ENCODE measurements at places on chromosomes 2 and 18. TPM values are rescaled to one million over a fixed set of nuclear protein-coding genes. Genes with fewer than 3 reads are reported as not detected.

DNA sequence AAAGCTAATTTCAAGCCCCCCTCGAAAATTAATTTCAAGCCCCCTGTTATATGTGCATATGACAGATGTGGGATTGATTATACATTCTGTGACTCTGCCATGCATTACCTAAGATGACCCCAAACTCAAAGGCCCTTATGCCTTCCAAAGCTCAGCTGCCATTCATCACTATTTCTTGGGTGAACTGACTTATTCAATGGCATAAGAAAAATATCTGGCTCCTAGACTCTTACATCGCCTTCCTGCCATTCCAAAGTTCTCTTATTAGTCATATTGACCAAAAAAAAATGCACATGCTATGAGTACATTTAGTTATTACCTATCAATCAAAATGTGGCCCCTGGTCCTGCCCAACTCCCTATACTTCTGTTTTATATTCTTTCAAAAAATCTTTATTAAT lies 291.8 kb upstream of the CHAC2 start:
- no peak for DNase-seq

Gene TOGARAM2
- 0.31 TPM for total RNA-seq

- DNase-seq, result no peak
Measured at GRCh38 chr18:24231773-24232735, 93.2 kb downstream of the CABYR start.

Gene FAM161A
- 2.7 TPM for total RNA-seq

- DNase-seq, result no peak
Measured at GRCh38 chr2:180542511-180542910, 437.9 kb upstream of the UBE2E3 start.

Gene FRZB
- 11.8 TPM for total RNA-seq

- DNase-seq, result peak; percentile 27
Measured at GRCh38 chr2:238489431-238489830, 62.7 kb downstream of the ASB1 start.

DNA sequence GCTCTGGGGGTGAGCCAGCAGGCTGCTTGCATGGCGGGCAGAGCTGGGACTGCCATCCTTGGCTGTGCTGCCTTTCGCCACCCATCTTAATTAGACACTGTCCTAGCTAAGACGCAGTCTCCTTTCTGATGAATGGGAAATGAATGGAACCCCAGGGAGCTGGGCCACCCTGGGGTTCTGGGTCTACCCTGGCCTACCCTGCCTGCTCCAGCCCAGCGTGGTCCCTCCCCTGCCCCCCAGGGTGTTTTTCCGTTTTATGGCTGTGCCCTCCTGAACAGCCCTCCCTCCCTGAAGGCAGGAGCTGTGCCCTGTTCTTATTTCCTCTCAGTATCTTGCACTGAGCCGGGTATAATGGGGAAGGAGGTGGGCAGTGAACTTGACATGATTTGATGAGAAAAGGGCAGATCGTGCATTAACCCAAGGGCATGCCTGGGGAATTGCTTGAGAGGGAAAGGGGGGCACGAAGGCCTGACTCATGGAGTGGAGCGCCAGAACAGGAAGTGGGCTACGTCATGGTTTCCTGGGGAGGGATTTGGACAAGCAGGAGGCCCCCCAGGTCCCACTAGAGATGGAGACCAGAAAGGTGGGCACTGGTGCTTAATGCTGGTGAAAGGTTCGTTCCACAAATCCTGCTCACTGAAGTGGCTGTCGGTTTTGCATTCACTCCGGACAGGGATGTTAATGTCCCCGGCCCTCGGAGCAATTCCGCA lies 165.0 kb downstream of the KLHL29 start:
- DNase-seq, result no peak

- no peak for DNase-seq
Measured at GRCh38 chr2:66569321-66569851, 134.5 kb downstream of the MEIS1 start.

GRCh38 chr2:127277028-127277427 lies 16.9 kb downstream of the ERCC3 start:
- no peak for DNase-seq

GRCh38 chr2:203533676-203534591 lies 1.2 kb downstream of the RAPH1 start:
- no peak for DNase-seq

Gene IGFBP2
- 210 TPM for total RNA-seq

GRCh38 chr18:45342166-45342565 lies 273.1 kb upstream of the SLC14A2 start:
- DNase-seq, result no peak

Gene ST8SIA5
- not detected for total RNA-seq

Gene SLC9A2
- 21.1 TPM for total RNA-seq

DNA sequence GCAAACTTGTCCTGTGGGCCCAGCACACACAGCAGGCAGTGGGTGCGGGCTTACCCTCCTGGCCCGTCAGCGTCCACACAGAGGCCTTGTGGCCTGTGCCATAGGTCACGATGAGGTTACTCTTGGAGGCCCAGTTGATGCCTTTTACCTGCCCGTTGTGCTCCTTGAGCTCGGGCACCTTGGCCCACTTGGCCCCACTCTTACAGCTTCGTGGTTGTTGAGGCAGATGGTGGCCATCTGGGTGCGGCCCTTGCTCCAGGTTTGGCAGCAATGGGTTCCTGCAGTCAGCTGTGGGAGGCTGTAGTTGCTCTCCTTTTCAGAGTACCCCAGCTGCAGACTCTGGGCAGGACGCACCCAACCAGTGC lies 45.5 kb upstream of the PTH2R start:
- no peak for DNase-seq

Gene FBXO11
- total RNA-seq, result 67.7 TPM

- no peak for DNase-seq
Measured at GRCh38 chr2:5974477-5974876, 282.3 kb downstream of the SOX11 start.

- DNase-seq, result no peak
Measured at GRCh38 chr2:20589975-20590703, 60.8 kb downstream of the HS1BP3 start.

GRCh38 chr2:26572591-26572990 lies 68.6 kb downstream of the CIB4 start:
- no peak for DNase-seq

Gene APCDD1
- total RNA-seq, result 98.4 TPM

GRCh38 chr18:3538456-3538855 lies 88.5 kb downstream of the TGIF1 start:
- no peak for DNase-seq

- DNase-seq, result no peak
Measured at GRCh38 chr18:52730972-52731619, 391.1 kb downstream of the DCC start.

Gene BMP10
- not detected for total RNA-seq

Gene NGEF
- total RNA-seq, result 8.1 TPM

All from ureter (tissue), 1 donor.